H9 (cell line): ENCODE measurements at places on chromosomes 4 and X. TPM values are rescaled to one million over a fixed set of nuclear protein-coding genes. Genes with fewer than 3 reads are reported as not detected.

DNA sequence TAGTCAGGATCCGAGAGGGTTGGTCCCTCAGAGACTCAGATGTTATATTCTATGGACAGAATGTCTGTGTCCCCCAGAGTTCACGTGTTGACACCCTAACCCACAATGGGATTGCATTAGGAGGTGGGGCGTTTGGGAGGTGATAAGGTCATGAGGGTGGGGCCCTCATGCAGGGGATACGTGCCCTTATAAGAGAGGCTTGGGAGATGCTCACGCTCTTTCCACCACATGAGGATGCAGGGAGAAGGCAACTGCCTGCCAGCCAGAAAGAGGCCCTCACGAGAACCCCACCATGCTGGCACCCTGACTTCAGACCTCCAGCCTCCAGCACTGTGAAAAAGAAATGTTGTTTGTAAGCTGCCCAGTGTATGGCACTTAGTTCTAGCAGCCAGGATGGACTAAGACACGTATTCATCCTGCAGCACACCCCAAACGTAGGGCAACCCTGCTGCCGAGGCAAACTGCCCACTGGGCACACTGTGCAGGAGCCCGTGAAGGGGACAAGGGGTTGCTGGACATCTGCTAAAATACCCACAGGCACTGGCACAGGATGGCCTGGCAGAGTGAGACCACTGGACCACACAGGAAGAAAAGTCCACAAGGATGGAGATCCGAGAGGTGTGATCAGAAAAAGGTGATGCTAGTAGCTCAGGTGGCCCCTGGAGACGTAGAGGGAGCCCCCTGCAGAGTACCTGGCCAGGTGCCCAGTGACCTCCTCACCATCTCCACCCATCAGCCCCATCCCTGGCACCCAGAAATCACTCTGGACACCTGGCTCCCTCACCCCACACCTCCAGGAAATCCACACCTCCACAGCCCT lies 62.7 kb downstream of the HTRA3 start:
- no peak for DNase-seq

- DNase-seq, result no peak
These were observed 67.2 kb downstream of the RPS3A start for GRCh38 chr4:151166636-151167035.

RNF150 gene
- total RNA-seq, result 3.7 and 4.4 TPM in 2 replicates

SMIM9 gene
- not detected in 2 replicates for total RNA-seq

HSFX2 gene
- not detected in 2 replicates for total RNA-seq

FAM47E gene
- 1.0 and 2.0 TPM in 2 replicates for total RNA-seq
